ENCODE measurements at places on chromosomes 2 and 18.

GRCh38 chr2:127125821-127126220 is 18.9 kb upstream of the BIN1 start:
- no peak for DNase-seq

GRCh38 chr2:36539631-36540030 is 58.3 kb downstream of the FEZ2 start:
- no peak for DNase-seq

- no peak for DNase-seq
Measured at GRCh38 chr18:67041334-67041733, 437.4 kb upstream of the CDH19 start.

- no peak for DNase-seq
Measured at GRCh38 chr2:207037896-207038295, 98.6 kb downstream of the CPO start.

GRCh38 chr18:48485828-48486405 is 52.9 kb upstream of the CTIF start:
- DNase-seq: no peak

DNA sequence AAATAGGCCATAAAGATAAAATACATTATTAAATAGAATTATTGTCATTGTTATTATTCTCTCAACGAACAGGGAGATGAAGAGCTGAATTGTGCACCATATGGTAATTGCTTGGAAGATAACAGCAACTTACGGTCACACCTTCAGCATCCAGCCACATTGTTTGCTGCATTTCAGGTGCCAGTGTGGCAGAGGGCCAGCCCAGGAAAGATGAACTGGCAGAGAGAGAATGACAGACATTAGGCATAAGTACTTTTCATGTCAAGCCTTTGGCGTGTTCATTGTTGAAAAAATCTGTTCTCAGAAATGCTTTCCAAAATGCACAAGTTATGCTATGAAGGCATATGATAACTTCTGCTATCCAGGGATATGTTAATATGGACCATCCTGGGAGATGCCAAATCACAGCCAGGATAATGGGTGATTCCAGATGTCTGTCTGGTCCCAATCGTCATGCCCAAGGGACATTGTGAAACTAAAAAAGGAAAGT is 748.6 kb upstream of the PIK3C3 start:
- no peak for DNase-seq

DNA sequence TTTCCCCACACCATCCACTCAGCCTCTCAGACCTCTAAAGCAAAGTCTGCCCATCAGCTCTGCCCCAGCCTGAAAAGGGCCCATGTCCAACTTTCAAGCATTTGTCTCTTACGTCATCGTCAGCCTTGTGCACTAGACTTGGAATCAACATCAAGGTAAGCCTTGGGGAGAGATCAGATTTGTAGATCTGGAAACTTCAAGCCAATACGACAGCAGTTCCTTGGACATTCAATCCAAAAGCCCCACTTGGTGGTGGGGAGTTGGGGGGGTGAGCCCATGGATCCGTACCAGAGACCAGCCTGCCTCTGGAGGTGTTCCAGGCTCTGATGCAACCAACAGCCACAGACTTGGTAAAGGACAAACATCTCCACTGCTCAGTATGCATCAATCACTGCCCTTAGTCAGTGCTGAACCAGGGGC is 206.8 kb upstream of the MEIS1 start:
- DNase-seq: no peak

DNA sequence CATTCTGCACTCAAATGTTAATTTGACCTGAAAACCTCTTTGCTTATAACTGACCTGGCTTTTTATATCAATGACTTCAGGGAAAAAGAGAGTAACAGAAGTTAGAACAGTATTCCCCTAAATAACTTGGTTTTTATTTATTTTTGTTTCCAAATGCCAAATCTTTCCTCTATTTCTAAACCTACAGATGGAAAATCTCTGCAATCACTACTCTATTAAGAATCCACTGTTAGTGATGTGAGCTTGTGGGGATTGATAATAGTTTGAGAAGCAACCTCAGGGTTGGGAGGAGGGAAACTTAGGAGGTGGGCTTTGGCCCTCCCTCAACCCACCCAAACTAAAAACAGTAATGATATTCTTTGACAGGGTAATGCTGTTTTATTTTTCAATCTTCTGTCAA is 351.8 kb downstream of the DCC start:
- no peak for DNase-seq

- DNase-seq: no peak
Measured at GRCh38 chr2:130845505-130846085, 8.9 kb downstream of the ARHGEF4 start.

- DNase-seq: no peak
Measured at GRCh38 chr2:119713819-119714490, 35.0 kb downstream of the TMEM177 start.

Data from vagina (tissue), 2 donors.